Stimulated activated CD8-positive, alpha-beta memory T cell treated with anti-CD3 and anti-CD28 coated beads, Interleukin-4, amount 100 ng/mL, for 1 hour (primary cell): ENCODE measurements at places on chromosomes 2 and 18.

GRCh38 chr2:842151-842803 is 108.4 kb upstream of the SNTG2 start:
- no peak for DNase-seq

DNA sequence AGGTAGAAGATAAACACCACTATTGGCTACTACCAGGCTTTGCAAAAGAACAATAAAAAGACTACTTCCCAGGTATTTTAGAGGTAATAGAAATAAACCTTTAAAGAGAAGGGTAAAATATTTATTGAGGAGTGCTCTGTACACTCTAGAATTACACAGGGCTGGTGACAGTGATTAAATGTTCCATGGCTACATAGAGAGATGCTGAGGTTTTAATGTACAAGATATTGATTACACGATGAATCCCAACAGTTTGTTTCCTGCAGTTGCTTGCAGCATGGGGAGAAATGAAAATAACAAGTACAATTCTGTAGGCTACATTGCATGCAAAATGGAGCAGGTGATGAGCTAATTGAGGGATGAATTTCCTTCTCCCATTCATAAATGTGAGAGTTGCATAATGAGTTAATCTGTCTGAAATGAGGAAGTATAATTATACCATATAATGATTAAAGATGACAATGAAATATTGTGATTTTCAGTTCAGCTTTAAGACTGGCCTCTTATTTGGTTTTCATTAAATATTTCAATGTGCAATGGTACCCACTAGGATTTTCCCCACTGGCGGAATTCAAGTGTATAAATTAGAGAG is 266.1 kb downstream of the SOCS6 start:
- no peak for DNase-seq

DNA sequence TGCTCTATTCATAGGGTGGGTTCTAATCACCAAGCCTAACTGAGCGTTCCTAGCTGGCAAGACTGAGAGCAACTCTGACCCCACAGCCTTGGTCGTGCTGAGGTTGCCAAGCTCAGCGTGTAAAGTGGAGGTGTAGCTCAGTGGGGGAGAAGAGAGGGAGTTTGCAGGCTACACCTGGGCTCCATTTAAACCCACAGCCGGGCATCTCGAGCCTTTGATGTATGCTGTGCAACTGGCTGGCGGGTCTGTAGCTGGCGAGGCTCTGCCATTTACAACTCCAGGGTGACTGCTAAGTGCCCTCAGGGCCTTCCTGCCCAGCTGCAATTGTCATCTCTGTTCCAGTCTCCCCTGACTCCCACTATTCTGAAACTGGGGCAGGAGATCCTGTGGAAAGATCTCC is 20.0 kb upstream of the CHRNA1 start:
- DNase-seq = no peak

- no peak for DNase-seq
Measured at GRCh38 chr2:204360218-204361007, 184.9 kb upstream of the PARD3B start.

- no peak for DNase-seq
Measured at GRCh38 chr2:15991231-15991630, 50.9 kb downstream of the MYCN start.
